ENCODE measurements at places on chromosomes 3 and 15. TPM values are rescaled to one million over a fixed set of nuclear protein-coding genes. Genes with fewer than 3 reads are reported as not detected.

- DNase-seq = no peak
- no peaks in the 10 kb centered on the region for H3K27me3 ChIP-seq
- no peak overlapping the region for H3K27ac ChIP-seq
- H3K36me3 ChIP-seq = no peaks in the 10 kb centered on the region
Measured at GRCh38 chr3:13665582-13666226, 116.8 kb downstream of the FBLN2 start.

DNA sequence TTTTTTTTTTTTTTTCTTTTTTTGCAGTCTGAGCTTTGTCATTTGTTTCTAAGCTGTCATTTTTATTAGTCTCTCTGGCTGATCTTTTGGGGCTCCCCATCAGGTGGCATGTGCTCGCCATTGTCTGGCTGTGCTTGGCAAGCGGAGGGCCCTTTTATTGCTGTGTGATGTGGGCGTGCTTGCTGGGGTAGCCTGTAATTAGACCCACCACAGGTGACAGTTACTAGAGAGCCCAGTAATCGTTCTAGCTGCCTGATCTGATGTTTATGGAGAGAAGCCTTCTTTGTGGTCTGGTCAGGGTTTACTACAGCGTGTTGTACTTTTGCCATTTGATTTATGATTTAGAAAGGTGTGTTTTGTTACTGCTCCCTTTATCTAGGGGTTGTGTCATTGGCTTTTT lies 179.9 kb downstream of the MCTP2 start:
- H3K4me3 ChIP-seq = no peak overlapping the region
- H3K27me3 ChIP-seq = no peaks in the 10 kb centered on the region
- H3K36me3 ChIP-seq = peaks cover 29% of the 10 kb centered on the region
- H3K4me1 ChIP-seq = no peaks in the 10 kb centered on the region
- no peak for DNase-seq
- H3K27ac ChIP-seq = no peak overlapping the region

GRCh38 chr3:64414043-64414442 lies 188.8 kb upstream of the PRICKLE2 start:
- H3K4me3 ChIP-seq = no peak overlapping the region
- no peak for DNase-seq
- no peaks in the 10 kb centered on the region for H3K27me3 ChIP-seq
- H3K36me3 ChIP-seq = no peaks in the 10 kb centered on the region

Gene GOLGA8S
- 0.16 TPM for total RNA-seq

Gene GRM2
- total RNA-seq = 0.44 TPM

Gene ITIH1
- total RNA-seq = not detected

Gene HESX1
- 0.66 TPM for total RNA-seq
